SIG-M5 (cell line): ENCODE measurements at places on chromosomes 12 and 14.

GRCh38 chr12:96473394-96474093, 15.8 kb upstream of the CFAP54 start:
- DNase-seq = no peak

DNA sequence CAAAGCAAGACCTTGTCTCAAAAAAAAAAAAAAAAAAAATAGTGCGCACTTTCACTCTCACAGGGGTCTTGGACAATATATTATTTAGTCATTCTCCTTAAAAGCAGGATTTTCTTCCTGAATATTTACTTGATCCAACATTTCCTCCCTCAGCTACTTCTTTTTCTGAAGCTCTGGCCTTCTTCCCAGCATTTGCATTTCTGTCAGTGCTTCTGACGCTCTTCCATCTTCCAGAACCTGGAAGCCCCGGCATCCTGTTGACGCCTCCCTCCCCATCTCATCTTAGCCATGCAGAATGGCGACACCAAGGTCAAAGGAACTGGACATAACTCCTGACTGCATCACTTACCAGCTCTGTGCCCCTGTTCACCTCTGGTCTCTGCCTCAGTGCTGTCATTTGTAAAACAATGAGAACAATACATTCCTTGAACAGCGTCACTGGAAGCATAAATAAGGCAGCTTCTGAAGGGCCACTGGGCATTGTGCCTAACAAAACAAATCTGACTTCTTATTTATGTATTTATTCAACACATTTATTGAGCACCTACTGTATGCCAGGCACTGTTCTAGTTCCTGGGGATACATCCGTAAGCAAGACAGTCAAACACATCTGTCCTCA, 90.9 kb upstream of the MDM1 start:
- DNase-seq = no peak

- DNase-seq = no peak
Observed at GRCh38 chr14:77470224-77470870, 12.5 kb downstream of the AHSA1 start.

DNA sequence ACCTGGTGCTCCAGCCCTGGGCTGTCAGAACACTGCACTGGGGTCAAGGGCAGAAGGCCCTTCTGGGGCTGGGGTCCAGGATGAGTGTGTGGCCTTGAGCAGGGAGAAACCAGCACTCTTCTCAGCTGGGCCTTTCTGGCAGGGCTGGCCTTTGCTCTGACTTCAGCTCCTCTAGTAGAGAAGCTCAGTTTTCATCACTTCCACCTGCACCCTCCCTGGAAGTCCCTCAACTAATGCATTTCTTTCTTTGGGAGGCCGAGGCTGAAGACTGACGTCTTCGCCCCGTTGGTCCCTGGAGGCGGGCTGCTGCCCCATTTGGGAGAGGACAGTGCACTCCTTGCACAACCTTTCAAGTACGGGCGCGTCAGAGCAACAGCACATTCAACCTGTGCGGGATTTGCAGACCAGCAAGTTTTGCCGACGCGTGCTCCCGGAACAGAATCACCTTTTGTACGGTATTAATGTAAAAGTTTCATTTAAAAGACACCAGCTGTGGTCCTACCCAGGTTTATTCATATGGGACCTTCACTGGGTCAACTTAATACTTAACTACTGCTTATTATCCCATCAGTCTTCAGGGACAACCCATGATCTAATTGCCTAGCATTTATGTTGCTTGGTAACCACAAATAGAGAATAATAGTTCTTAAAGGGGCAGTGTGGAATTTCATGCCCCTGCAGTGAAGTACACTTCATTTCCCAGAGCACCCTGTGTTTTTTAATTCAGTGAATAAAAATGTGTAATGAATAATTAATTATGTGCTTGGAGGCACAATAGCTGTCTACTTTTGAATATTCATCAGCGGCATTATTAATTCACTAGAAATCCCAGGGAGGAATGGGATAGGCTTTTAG, 134.8 kb upstream of the VRK1 start:
- DNase-seq = no peak

GRCh38 chr14:67059596-67059995, 129.6 kb upstream of the GARIN2 start:
- no peak for DNase-seq

DNA sequence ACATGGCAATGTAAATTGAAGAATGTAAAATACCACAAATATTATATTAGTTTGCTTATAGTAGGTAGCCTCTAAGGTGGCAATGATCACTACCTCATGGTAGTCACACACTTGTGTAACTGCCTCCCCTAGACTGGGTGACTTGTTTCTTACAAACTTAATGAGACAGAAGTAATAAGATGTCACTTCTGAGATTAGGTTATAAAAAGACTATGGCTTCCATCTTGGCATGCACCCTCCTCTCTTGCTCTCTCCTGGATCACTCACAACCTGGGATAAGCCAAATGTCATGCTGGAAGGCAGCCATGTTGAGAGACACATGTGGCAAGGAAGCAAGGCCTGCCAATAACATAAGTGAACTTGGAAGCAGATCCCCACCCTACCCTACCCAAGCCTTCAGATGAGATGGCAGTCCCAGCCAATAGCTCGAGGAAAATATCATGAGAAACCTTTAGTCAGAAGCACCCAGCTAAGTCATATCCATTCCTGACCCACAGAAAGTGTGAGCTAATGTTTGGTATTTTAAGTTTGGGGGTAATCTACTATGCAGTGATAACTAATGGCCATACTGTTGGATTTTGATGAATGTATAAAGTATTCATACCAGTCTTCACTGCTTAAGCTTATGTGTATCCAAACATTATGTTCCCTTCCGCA, 43.3 kb downstream of the PPP1R12A start:
- DNase-seq = no peak
